Esophagus muscularis mucosa (tissue), 4 donors: ENCODE measurements at places on chromosomes 1 and 21. TPM values are rescaled to one million over a fixed set of nuclear protein-coding genes. Genes with fewer than 3 reads are reported as not detected.

Gene PRDM16
- 4.4 TPM for total RNA-seq

Gene ICOSLG
- 0.42 TPM for total RNA-seq

Gene EPHB2
- 1.8 TPM for total RNA-seq

Gene VHLL
- not detected for total RNA-seq

Gene PTPRC
- 40.3 TPM for total RNA-seq

Gene CIART
- 26.0 TPM for total RNA-seq

Gene PDZK1
- 0.75 TPM for total RNA-seq

Gene FNDC10
- total RNA-seq, result 0.50 TPM
